HTR-8/SVneo (cell line): ENCODE measurements at places on chromosomes 6 and 20.

DNA sequence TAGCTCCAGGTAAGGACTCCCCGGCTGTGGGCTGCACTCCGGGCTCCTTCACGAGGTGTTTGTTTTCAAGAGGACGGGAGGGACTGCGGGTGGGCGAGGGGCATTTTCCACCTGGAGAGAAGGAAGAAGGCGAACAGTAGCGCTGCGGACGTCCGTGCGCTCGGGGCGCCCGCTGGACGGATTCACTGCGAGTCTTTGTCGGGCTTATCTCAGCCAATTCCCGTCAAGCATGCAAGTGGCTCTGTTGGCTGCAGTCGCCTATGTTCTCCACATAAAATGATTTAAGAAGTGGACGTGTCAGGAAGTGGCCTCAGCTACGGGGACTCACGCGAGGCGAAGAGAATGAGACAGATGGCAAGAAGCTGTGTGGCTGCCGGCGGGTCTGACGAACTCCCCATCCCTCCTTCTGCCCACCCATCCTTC, 332 bp downstream of the GRIK2 start:
- no peak for DNase-seq

GRCh38 chr6:23111984-23112383, 542.6 kb downstream of the HDGFL1 start:
- no peak for DNase-seq

GRCh38 chr20:39700528-39700927, 738.4 kb downstream of the DHX35 start:
- no peak for DNase-seq

DNA sequence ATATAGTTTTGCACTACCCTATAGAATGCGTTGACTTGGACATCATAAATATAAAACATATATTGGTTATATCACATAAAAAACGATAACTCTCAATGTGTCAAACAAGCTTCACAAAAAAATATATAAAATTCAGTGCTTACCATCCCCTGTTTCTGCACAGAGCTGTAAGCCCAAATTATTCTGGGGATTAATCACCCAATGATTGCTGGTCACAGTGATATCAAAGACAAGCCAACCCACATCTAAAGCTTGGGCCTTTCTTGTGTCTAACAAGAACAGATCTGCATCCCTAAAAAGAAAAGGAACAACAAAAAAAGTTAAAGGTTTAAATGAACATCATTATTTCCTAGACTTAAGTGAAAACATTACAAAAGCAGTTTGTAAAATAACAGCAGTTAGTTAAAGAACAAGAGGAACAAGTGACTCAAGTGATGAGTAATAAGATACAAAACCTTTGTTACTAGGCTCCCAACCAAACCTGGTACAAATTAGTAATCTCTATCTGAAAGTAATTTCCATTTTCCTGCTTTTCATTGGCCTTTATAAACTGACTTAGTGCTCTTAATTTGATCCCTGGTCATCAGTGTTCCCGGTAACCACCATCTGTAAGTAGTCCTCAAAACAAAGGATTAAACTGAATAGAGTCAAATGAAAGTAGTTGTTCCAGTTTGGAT, 81.1 kb downstream of the BMP5 start:
- no peak for DNase-seq

DNA sequence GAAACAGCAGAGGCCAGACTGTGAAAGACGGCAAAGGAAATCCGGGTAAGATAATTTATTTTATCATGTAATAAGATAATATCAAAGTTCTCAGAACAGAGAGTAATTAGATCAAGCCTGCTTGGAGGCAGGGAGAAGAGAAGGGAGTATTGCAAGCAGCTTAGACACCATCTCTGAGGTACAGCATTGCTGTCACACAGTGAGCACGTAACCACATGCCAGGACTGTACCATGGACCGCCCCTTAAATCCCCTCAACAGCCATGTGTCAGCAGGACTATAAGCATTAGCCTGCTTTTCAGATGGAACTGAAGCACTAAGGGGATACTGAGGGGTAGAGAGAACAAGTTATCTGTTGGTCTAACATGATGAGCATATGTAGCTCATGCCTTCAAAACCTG, 141.5 kb downstream of the C6orf118 start:
- DNase-seq: no peak

DNA sequence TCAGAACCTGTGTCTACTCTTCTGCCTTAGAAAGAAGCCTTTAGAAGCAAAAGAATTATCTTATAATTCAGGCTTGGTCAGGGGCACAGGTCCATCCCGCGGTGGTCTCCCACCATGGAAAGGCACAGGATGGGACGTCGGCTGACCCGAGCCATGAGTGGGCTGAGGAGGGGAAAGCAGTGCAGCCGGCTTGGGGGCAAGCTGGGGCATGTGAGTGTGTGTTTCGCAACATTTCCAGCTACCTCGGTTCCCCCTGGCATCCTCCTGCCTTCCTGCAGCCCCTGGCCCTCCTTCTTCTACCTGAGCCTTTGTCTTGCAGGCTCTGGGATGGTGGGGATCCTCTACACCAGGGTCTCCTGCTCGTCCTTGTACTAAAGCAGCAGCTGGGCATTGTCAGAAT, 29.1 kb upstream of the FOXC1 start:
- DNase-seq: no peak

GRCh38 chr6:70474751-70475150, 61.4 kb downstream of the FAM135A start:
- DNase-seq: no peak

GRCh38 chr6:6332811-6333244, 12.4 kb upstream of the F13A1 start:
- DNase-seq: no peak

GRCh38 chr6:53827531-53827930, 32.7 kb downstream of the LRRC1 start:
- no peak for DNase-seq

DNA sequence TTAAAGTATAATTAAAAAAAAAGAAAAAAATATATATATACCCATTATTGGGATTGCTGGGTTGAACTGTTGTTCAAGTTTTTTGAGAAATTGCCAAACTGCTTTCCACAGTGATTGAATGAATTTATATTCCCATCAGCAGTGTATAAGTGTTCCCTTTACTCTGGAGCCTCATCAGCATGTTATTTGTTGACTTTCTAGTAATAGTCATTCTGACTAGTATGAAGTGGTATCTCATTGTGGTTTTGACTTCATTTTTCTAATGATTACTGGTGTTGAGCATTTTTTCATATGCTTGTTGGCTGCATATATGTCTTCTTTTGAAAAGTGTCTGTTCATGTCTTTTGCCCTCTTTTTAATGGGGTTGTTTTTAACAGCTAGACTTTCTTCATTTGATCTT, 1260.8 kb upstream of the GJE1 start:
- no peak for DNase-seq

DNA sequence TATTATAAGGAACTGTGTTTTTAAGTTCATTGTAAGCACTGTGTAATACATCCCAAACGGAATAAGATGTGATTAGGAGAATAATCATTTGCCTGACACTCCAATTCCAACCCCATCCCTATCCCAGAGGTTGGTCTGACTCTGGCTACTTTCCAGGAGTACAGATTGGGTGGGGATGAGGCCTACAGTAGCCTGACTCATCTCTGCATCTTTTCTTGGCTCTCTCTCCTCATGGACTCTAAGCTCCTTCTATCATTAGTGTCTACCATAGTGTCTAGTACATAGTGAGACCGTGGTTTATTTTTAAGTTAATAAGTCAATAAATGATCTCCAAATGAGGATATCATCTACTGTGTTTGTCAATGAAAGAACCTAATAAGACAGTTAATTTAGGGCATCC, 92.2 kb upstream of the CNKSR3 start:
- DNase-seq: peak; percentile 6

DNA sequence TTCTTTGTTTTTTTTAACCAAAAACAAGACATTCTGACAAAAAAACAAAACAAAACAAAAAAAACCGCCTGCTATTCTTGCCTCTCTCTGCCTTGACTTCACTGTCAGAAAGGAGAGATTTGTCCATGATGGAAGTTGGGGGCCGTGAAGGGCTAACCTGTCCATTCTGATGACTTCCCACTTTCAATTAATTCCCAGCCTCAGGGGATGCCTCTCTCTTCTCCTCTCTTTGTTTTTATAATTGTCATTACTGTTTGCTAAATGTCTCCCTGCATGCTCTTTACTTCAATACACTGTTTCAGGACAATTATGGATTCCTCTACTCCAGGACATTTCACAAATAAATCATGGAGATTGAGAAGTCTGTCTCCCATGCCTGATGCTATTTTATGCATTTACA, 130.5 kb upstream of the CNR1 start:
- no peak for DNase-seq

- peak; percentile 14 for DNase-seq
These were observed 29.9 kb upstream of the AGPAT4 start for GRCh38 chr6:161303628-161304340.

GRCh38 chr6:88964509-88964908, 1.1 kb upstream of the RNGTT start:
- DNase-seq: no peak

GRCh38 chr6:156392648-156393047, 384.5 kb upstream of the ARID1B start:
- no peak for DNase-seq

GRCh38 chr20:60191014-60191413, 232.8 kb downstream of the CDH26 start:
- no peak for DNase-seq

- no peak for DNase-seq
These were observed 32.8 kb downstream of the SNAI1 start for GRCh38 chr20:50015636-50015992.

GRCh38 chr6:87588756-87589407, 905 bp downstream of the RARS2 start:
- no peak for DNase-seq

- DNase-seq: no peak
These were observed 157.3 kb downstream of the BTBD9 start for GRCh38 chr6:38482466-38482865.

DNA sequence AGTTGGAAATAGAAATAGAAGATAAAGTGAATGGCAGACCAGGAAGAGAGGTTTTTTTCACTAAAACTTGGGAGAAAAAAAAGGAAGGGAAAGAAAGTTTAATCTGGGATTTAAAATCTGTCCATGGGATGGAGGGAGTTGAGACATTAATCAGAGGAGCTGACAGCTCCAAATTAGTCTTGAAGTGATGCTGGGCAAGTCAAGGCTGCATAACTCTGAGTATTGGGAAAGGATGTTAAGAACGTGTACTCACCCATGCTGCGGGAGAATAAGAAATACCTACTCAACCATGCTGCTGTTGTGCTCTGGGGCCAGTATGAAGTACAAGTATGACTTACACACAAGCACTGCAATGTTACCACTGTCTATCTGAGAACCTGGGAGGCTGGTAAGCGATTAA, 47.5 kb downstream of the SNRNP48 start:
- no peak for DNase-seq

DNA sequence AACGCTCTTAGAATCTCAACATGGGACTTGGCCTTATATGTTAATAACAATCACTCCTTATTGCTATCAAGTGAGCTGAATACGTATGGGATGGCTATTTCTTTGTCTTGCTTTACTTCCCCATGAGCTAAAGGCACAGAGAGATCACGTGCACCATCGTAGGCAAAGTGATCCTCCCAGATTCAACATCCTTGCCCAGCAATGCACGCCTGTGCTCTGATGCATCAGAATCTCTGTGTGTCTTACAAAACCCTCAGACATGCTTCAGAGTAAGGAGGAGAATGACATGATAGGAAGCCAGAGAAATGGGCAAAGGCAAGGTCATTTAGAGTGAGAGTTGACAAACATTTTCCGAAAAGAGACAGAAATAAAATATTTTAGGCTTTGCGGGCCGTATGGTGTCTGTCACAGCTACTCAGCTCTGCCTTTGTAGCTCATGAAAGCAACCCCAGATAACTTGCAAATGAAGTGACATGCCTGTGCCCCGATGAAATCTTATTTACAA, 277.6 kb upstream of the CDH4 start:
- no peak for DNase-seq

- DNase-seq: no peak
These were observed 9.3 kb upstream of the RPS6KA2 start for GRCh38 chr6:166636191-166636933.

DNA sequence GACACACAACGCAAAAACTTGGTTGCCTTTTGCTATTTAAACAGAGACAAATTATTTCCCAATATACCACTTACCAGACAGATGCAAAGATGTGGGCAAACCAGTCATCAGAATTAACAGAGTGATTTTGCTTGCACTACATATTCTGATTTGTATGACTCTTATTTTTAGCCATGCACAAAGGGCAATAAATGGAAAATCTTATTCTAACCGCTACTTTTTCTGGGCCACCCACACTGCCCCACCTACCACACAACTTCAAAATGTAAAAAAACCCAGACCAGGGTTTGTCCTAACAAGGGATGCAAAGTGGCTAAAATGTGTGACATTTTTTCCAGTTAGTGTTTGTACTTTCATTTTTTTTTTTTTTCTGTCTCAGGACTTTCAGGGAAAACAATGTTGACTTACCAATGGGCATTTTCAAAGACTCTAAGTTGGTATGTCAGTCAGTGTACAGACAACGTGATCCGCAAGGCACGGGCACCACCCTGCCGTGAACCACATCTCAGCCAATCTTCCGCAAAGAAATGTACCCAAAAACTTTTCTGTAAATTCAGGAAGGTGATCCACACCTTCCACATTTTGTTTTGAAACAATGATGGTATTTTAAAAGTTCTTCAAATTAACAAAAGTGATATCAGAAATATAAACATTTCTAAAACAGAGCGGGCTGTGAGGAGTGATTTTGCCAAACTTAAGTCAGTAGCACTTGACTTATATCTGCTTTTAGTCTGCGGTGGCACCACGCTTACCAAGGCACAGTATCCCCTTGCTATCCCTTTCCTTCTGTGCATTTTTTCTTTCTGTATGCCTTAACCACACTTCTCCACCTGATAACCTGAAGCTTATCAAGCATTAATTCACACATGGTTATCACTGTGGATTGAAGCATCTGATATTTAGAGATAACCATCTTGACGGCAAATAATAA, 185.6 kb downstream of the GJA10 start:
- DNase-seq: no peak

DNA sequence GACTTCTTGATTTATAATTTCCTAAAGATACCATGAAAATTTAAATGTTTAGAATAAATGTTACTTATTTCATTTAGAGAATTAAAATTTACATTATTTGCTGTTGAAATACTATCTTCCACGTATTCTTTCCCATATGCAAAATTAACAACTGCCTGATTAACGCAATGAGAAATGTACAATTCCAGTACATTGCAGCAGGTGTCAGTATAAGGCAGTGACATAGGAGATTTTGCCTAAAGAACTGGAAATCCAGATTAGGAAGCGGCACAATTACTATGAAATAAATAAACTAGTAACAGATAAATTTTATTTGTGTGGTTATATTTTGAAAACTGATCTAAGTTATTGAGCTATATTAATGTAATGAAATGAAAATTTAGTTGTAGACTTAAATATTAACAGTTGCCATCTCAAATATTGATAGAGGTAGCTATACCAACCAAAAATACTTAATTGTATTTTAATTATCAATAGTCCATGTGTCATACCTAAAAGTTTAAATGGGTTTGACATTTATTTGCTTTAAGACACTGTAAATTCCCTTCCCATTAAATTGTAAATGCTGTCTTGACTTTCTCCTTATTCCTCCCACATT, 300.2 kb downstream of the UTRN start:
- peak; percentile 5 for DNase-seq
